D721Med (cell line): ENCODE measurements at places on chromosomes 11 and 22.

DNA sequence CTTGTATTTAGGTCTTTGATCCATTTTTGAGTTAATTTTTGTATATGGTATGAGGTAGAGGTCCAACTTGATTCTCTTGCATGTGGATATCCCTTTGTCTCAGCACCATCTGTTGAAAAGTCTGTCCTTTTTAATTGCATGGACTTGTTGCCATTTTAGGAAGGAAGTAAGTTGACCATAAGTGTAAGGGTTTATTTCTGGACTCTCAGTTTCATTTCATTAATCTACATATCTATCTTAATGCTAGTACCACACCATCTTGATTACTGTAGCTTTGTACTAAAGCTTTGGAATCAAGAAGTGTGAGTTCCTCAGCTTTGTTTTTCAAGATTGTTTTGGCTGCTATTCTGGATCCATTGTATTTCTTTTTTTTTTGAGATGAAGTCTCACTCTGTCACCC lies 31.4 kb downstream of the CBL start:
- no peak for DNase-seq

- DNase-seq, result no peak
Measured at GRCh38 chr11:36381015-36381360, 84.9 kb downstream of the PRR5L start.

DNA sequence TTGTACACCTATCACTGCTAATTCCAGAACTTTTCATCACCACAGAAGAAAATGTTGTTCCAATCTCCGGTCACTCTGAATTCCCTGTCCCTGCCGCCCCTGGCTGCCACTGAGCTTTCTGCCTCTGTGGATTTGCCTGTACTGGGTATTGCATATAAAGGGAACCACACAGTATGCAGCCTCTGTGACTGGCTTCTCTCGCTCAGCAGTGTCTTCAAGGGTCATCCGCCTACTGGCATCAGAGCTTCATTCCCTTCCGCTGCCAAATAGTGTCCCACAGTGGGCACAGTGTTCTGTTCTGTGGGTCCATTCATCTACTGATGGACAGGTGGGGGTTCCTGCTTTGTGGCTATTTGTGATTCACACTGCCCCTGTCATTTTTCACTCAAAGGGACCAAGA lies 5.3 kb downstream of the DHCR7 start:
- no peak for DNase-seq

DNA sequence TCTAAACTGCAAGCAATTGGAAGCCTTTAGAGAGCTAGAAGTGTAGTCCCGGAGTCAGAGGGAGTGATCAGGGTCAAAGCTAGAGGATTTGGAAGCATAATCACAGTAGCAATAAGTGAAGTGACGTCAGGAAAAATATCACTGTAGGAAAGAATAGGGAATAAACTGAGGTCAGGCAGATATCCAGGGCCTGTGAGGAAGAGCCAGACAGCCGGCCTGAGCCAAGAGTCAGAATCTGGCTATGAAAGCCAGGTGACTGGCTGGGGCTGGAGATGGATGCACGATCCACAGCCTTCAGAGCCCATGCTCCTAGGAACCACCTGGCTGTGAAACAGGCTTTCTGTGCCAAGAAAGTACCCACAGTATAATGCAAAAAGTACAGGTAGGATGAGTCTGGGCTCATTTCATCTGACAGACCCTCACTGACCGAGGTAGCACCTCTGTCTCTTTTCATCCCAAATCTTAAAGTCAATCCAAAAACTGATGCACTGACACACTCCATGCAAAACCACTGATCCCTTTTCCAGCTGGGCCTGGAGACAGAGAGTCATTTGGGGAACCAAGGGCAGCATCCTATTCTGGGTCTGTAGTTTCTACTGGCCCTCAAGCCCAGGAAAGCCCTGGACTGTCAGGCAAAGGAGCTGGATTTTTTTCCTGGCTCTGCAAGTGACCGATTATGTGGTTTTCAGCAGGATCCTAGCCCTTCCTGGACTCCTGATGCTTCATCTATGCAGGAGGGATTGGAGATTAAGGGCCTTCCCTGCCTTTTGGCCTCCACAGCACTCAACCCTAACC lies 21.3 kb downstream of the TRIM66 start:
- no peak for DNase-seq

DNA sequence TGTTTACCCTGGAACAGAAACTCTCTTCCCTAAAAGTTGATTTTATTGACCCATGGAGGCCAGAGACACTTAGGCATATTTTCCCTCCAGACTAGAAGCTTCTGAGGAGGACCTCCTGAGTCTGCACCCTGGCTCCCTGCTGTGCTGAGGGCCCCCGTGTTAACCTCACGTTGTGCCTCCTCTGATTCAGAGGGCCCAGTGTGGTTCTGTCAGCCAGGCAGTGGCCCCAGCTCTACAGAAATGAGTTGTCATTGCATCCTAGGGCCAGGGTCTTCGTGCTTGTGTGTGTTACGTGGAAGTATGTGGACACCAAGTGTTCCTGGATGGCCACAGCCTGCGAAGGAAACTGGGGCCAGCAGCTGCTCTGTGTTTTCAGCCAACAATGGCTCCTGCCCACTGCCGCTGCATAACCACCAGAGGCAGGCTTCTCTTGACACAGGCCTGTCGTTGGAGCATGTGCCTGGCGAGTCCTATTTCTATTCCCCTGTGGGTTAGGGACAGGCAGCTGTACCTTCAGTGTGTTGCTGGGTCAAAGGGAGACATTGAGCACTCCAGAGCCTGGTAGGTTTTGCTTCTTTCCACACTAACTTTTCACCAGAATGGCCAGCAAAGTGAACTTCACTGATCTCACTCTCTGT lies 44.5 kb downstream of the MED15 start:
- DNase-seq, result no peak

DNA sequence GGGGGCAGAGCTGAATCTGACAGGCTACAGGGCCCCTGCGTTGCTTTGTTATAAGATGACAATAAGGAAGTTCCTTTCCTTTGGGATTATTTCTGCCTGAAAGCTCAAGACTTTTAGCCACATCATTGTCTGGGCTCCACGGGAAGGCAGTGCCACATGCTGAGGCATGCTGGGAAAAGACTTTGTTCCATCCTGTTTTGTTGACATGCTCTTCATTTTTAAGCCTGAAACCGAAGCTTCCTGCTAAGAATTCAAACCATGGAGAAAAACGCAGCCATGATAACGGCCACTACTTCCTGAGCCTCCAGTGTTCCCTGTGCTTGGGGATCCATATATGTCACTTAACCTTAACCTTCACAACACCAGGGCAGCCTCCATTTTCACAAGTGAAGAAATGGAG lies 5.5 kb upstream of the TCF20 start:
- no peak for DNase-seq

GRCh38 chr11:92765965-92766371 lies 203.5 kb upstream of the MTNR1B start:
- DNase-seq, result no peak

DNA sequence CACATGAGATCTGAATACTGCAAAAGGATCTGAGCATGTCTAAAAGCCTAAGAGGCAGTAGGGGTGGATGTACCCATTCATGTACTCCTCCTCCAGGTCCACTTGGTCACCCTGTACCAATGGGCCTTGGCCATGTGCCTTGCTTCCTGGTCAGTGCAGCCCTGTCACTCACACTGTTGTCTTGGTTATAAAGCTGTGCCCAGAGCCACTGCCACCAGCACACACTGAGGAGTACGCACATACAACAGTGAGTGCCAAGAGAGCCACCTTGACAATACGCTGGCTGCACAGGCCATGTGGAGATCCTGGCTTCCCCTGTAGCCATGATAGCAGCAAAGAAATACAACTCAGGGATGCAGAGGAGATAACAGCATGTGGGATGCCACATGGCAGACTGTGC lies 96.4 kb upstream of the LDLRAD3 start:
- no peak for DNase-seq

- no peak for DNase-seq
Measured at GRCh38 chr11:62560566-62561103, 13.1 kb downstream of the EEF1G start.

DNA sequence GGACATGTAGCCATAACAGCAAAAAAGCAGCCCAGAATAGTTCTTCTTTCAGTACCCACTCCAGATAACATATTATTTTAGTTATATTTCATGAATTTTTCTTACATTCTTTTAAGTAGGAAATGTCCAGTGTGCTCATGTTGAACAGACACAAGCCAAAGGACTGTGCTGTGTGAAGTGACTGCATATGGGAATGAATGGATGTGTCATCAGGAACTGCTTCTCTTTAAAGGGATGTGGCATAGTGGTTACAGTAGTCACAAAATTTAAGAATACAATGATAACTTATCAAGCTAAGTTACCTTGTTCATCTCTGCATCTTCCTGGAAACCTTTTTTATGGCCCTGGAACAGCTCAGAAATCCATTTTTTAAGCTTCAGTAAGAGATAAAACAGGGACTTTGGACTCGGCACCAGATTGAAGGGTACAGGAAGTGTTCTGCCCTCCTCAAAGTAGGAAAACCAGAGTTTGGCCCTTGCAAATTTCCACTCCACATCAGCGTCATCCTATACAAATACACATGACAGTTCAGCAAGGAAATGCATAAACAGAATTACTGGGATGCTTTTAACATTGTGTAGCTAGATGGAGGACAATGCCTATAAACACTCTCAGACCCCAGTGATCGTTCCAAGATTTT lies 112.8 kb downstream of the TRPC6 start:
- DNase-seq, result no peak

- DNase-seq, result no peak
Measured at GRCh38 chr11:69210310-69211035, 54.7 kb downstream of the SMIM38 start.

GRCh38 chr11:66281776-66282467 lies 3.9 kb downstream of the CNIH2 start:
- DNase-seq, result no peak

DNA sequence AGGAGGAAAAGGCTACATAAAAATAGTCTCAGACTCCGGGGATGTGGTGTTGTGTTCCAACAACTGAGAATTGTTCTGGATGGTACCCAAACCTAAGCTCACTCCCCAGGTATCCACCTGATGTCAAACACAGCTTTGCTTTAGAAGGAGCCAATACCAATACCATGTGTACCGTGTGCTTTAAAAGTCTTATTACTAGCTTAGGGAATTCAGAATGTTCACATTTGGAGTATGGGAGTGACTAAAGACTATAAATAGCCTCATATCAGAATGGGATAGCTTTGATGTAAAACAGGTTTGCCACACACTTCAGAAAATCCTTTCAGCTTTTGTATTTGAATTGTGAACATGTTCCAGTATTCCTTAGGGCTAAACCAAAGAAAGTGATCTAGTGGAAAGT lies 248.7 kb upstream of the ARHGAP42 start:
- no peak for DNase-seq

- no peak for DNase-seq
Measured at GRCh38 chr11:16607675-16608644, 130.5 kb upstream of the C11orf58 start.

GRCh38 chr11:16293204-16293681 lies 63.1 kb downstream of the SOX6 start:
- DNase-seq, result no peak

GRCh38 chr11:73969991-73970800 lies 12.4 kb downstream of the UCP2 start:
- DNase-seq, result no peak

- DNase-seq, result no peak
Measured at GRCh38 chr11:46099963-46100316, 21.3 kb downstream of the PHF21A start.

DNA sequence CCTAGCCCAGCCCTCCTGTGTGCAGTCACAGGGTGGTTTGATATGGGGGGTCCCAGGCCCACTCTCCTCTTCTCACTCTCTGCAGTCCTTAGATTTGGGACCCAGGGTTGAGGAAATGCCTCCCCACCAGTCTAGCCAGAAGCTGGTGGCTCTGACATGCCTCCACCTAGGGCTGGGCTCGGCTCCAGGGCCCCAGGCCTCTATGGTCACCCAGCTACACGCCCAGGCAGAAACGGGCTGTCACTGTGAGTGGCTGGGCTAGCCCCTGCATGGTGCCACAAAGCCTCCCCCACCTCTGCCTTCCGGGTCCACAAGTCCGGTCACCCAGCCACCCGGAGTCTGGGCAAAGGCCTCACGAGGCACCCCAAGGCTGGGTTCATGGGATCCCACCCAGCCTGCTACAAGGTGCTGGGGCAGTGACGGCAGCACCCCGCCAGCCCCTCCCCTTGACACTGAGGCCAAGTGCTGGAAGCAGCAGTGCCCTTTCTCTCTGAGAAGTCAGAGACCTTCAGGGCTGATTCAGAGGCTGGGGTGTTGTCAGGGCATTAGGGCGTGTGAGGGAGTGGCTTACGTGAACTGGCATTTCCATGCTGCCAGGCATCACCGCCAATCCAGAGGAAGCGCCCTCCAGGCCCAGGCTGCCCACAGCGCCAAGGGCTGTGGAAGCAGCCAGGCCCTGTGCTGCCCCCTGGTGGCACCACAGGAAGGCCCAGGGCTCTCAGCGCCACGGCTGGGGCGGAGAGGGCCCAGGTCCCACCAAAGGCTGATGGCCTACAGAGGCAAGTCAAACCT lies 638 bp upstream of the PITPNM1 start:
- no peak for DNase-seq

DNA sequence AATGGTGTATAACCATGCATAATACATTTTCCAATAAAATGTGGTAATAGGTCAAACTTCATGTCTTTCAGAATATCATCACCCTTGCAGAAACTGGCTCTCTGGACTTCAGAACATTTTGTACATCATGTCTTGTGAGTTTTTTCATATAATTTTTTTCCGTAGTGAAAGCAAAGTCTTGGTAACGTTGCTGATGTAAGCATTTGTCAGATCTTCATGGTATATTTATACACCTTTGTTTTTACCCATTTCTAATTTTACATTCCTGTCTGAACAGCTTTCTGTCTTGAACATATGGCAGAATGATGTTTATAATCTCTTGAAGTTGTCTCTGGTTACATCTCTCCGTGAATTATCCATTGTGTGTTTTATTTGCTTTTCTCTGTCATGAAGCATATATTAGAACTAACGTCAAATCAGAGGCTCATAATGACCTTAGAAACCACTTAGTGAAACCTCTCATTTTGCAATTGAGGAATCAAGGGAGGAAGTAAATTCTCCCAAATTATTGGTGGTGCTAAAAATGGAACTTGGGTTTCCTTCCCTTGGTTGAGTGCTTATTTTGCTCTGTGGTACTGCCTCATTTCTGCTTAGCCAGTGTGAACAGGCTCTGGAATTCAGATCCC lies 37.4 kb downstream of the CSRP3 start:
- DNase-seq, result no peak

DNA sequence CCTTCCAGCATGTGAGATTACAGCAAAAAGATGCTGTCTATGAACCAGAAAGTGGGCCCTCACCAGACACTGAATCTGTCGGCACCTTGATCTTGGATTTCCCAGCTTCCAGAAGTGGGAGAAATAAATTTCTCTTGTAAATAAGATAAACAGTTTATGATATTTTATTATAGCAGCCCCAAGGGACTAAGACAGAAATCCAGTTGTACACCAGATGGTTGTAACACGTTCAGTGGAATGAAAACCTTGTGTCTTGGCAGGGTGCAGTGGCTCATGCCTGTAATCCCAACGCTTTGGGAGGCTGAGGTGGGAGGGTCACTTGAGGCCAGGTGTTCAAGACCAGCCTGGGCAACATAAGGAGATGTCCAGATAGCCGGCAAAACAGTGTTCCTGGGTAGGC lies 61.8 kb downstream of the MCHR1 start:
- DNase-seq, result no peak

GRCh38 chr22:46064228-46064965 lies 85.9 kb upstream of the PPARA start:
- no peak for DNase-seq

- no peak for DNase-seq
Measured at GRCh38 chr11:61635787-61636186, 44.4 kb upstream of the DAGLA start.
